Activated CD4-positive, alpha-beta memory T cell treated with anti-CD3 and anti-CD28 coated beads for 36 hours (primary cell): ENCODE measurements at places on chromosomes 11 and 22.

GRCh38 chr11:117677729-117678310, 119.2 kb downstream of the DSCAML1 start:
- no peak for DNase-seq

DNA sequence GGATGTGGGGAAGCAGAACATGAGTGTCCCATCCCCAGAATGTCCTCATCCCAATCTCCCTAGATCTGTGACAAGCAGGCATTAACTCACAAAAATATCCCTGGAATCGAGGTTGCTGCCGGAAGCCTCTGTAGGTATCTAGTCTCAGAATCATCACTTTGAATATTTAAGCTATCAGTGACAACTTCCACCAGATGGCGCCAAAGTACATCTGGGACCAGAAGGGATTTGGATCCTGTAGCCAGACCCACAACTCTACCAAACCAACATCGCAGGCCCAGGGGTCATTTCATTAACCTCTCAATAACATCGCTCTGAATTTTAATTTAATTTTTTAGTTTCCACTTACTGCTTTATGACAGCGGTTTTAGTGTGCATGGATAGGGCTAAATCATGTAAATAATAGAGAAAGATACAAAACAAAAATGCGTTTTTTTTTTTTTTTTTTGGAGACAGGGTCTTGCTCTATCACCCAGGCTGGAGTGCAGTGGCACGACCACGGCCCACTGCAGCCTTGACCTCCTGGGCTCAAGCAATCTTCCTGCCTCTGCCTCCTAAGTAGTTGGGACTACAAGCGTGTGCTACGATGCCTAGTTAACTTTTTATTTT, 1.1 kb upstream of the EXT2 start:
- DNase-seq: peak; percentile 77

DNA sequence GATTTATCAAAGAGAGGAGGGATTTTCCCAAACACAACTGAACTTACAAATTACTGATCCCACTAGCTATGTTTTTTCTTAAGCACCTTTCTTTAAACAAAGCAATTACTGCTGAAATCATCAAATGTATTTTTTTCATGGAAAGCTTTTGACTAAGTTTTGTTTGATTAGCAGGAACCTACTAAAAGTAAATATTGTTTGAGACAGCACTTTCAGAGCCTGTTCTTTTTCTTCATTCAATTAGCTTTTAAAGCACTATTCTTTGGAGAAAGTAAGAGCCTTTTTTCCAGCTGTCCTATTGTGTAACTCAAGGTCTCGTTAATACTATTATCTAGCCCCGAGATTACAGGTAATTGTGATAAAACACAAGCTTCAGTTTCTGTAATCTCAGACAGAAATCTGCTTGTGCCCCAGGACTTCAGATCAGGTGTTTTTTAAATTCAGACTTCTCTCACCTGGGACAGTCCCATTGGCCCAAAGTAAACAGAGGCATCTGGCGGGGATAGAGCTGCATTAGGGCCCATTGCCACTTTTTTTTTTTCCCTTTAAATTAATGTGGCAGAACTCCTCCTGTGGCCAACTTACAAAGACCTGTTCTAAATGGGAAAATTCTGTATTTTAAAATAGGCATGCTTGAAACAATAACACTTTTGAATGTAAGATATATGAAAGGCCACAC, 11.0 kb downstream of the CSTPP1 start:
- no peak for DNase-seq

DNA sequence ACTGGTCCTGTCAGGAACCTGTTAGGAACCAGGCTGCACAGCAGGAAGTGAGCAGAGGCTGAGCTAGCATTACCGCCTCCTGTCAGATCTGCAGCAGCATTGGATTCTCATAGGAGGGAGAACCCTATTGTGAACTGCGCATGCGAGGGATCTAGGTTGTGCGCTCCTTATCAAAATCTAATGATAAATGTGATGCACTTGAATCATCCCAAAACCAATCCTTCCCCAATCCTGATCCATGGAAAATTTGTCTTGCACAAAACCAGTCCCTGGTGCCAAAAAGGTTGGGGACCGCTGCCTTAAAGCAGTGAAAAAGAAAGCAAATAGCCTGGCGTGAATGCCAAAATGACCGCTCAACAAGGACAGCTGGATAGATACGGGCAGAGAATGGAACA, 1.9 kb upstream of the ARAP1 start:
- DNase-seq: no peak

GRCh38 chr11:130212431-130212961, 52.9 kb downstream of the ST14 start:
- peak; percentile 8 for DNase-seq

DNA sequence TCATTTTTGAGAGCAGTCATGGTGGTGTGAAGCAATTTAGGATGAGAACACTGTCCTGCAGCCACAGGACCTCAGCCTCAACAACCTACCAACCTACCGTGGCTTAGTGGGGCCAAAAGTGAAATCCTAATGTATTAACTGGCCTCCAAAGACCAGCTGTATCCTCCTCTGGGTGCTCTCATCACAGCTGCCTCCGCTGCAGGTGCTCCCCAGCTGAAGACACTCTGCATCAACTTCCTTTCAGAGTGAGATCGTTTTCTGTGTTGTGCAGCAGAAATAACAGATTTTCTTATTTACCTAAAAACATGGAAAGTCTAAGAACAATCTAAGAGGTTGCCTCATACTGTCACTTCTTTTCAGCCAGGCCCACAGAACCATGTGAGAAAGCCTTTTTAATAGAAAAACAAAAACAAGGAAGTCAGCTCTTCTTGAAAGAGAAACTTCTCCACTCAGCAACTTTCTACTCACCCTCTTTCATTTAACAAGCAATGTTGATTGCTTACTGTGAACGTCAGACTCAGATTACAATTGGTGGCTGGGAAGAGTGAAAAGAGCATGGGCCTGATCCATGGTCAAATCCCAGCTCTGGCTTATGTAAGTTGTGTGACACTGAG, 136.1 kb downstream of the TENM4 start:
- DNase-seq: no peak
